ENCODE measurements at places on chromosomes 11 and 22.

- DNase-seq: no peak
These were observed 12.8 kb downstream of the SLC37A2 start for GRCh38 chr11:125075900-125076317.

- DNase-seq: no peak
These were observed 35.0 kb upstream of the BDNF start for GRCh38 chr11:27735281-27735680.

GRCh38 chr22:30996462-30996861 is 27.4 kb downstream of the TUG1 start:
- no peak for DNase-seq

DNA sequence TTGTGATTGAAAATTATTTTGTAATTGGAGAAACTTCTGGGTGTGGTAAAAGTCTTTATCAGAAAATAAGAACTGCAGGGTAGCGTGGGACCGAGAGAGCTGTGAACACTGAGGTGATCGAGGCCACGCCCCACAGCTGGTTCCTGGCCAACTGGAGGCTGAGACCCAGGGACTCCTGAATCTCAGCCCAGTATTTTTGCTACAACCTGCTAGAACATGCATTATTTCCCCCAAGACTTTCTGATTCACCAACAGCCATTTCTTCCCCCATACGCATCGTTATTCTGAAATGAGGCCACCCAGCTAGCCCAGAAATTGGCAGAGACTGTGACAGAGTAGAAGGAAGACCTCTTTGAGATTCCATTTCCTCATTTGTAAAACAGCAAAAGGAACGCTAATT is 3.4 kb upstream of the FGF19 start:
- DNase-seq: peak; percentile 89

- DNase-seq: no peak
These were observed 2.4 kb downstream of the RNF121 start for GRCh38 chr11:71931245-71931602.

GRCh38 chr11:534396-535209 is 773 bp downstream of the HRAS start:
- peak; percentile 88 for DNase-seq

GRCh38 chr11:16261836-16262644 is 94.3 kb downstream of the SOX6 start:
- DNase-seq: no peak

All from RPMI8226 (cell line).